ENCODE measurements at places on chromosomes 6 and 20.

- DNase-seq: no peak
These were observed 54.2 kb downstream of the KLHL31 start for GRCh38 chr6:53611342-53611741.

DNA sequence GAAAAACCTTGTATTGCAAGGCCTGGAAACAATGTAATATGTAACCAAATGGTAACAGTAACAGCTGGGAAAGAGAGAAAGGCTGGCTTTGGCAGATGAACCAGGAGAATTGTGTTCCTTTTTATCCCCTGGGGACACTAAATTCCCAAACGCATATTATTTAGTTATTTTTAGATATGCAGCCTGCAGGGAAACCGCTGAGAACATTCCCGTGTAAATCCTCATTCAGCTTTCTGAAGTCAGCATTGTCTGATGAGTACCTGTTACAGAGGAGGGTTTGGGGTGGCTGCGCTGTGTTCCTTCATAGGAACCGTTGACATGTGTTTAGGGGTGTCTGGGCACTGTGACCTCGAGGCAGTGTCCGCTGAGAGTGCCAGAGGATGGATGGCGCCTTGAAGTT lies 101.3 kb downstream of the SMOC2 start:
- DNase-seq: no peak

- no peak for DNase-seq
These were observed 4.6 kb downstream of the FOXQ1 start for GRCh38 chr6:1316489-1316971.

- DNase-seq: no peak
These were observed 2.5 kb downstream of the SCRT2 start for GRCh38 chr20:672963-673602.

DNA sequence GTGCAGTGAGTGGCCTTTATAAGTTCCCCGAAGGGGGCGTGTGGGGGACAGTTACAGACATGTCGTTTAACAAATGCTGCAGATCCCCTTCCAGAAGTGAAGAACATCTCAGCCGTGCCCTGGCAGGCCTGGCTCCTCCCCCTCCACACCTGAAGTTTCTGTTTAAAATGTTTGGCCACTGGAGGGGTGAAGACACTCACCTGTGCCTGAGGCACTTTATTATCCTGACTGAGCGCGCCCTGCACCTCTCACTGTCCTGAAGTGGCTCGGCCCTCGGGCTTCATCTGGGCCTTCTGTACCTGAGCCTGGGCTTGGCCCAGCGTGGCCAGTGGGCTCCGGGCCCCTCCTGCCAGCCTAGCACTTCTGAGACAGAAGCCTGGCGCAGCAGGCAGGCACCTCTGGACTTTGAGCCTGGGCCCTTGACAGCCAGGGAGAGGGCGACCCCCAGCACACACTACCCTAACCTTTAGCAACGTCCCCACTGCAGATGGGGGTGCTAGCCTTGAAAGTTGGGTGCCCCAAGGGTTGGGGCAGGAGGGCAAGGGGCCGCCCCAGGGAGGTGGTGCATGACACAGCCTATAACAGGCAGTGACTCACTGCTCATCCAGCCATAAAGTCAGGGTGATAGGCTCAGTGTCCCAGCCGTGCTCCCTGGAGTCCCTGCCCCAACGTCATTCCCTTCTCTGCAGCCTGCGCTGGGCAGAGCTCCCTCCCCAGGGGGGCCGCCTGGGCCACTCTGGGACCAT lies 13.6 kb upstream of the GATA5 start:
- DNase-seq: no peak

DNA sequence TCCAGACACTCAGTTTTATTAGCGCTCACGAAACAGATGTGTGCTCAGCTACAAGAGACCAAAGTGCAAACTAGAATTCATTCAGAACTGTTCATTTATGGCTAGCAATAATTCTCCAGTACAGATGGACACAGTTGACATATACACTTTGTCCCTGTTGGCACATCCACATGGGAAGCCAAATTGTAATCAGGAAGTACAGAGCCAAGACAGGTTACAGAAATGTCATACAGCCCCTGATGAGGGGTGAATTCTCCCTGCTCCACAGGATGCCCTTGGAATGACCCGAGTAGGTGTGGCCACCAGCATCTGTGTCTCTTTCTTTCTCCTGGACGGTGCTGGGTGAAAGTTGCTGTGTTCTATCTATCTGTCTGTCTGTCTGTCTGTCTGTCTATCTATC lies 7.6 kb downstream of the DHX35 start:
- DNase-seq: no peak

DNA sequence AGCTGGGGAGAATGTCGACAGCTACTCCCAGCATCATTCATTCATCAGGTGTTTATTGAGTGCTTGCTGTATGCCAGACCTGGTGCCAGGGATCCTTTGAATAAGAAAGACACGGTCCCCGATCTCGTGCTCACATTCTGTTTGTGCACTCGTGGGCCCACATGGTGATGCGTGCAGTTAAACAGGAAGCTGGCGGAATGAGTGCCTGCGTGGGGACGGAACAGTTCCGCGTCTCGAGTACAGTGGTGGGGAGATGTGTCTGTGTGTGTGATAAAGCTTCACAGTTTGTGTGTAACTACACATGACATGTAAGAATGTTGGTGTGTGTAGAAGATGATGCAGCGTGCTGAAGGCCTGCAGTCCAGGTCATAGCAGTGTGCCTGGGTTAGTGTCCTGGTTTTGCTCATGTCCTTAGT lies 6.5 kb downstream of the RBM38 start:
- DNase-seq: no peak

DNA sequence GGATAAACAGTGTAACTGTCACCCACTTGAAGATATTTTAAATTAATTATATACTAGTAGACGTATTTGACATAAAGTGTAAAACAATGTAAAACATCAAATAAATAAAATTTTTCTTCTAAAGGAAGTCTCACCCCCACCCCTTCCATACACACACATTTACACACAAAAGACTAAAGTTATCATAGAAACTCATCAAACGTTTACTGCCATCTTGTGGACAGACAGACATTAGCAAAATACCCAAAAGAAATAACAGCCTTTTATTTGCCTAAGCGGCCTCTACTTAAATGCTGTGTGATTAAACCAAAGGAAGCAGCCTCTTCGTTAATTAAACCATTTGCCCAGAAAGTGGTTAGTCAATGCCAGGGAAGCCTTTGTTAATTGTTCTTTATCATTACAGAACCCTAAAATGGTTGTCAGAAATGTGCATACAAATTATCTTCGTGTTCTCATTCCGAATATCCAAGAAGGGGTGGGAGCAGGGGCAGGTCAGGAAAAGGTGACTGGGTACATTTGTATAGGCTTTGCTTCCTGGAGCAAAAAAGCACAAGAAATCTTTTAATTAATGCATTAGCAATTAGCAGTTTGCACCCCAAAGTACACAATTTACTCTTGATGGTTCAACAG lies 176.2 kb upstream of the SASH1 start:
- DNase-seq: no peak

DNA sequence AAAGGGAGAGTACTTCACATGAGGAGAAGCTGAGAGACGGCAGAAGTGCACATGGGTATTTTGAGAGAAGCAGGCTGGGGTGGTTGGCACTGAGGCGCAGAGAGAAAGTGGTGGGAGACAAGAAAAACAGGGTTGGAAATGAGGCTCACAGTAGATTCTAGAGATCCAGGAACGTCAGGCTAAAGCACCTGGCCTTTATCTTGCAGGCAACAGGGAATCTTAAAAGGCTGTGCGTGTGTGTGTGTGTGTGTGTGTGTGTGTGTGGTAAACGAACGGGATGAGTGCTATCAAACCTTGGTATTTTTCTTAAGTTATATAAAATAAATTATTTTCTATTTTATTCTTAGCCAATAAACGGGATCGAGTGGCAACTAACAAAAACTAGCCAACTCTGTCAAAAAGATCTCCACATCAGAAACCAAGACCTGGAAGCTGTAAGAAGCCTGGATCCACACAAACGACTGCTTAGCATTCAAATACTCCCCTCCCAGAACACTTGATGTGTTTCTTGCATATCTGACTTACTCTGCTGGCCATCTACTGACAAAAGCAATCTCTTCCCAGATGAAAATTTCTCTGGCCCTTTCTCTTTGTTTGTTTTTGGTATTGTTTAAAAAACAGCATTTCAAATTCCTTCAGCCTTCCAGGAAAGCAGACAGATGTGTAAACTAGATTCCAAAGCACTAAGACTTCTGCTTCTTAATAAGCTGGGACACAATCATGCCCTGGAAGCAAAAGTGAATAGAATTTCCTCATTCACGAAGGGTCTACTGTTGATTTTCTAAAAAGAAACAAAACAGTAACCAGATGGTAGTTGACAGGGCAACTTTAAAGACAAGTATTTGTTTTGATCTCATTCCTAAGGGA lies 44.8 kb upstream of the FABP7 start:
- DNase-seq: no peak

DNA sequence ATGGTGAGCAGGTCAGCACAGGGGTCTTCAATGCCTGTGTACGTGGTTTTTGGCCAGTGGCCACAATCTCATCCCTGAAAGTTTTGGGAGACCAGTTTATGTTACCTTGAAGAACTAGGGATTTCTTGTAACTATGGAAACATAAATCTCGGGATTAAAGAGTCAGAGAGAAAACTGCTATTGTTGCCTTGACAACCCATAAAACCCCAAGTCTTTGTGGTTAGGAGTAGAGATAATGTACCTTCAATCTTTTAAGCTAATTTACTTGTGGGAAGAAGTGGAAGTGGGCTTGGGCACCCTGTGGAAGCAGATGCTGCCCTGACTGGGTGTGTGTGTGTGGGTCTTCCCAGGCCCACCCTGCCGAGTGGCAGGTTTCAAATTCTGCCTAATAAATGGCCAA lies 46.1 kb upstream of the ZNF831 start:
- DNase-seq: no peak

GRCh38 chr6:99611148-99611547 lies 4.5 kb downstream of the PRDM13 start:
- no peak for DNase-seq

GRCh38 chr20:51616060-51616459 lies 73.5 kb upstream of the NFATC2 start:
- no peak for DNase-seq

DNA sequence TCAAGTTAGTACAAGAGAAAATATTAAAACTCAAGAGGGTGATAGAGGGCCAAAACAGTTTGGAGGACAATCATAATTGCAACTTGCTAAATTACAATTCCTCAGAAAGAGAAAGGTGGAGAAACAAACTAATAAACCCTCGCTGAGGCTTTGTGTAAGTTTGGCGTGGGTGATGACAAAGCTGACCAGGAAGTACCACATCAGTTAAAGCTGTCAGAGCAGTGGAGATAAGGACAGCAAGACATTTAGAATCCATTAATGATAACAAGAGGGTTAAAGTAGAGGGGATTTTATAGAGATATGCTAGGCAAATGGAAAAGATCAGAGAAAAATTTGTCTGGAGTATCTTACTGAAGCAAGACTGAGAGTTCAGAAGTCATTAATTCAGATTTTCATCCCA lies 334.4 kb downstream of the TFAP2B start:
- no peak for DNase-seq

- DNase-seq: no peak
These were observed 57.7 kb downstream of the DHX35 start for GRCh38 chr20:39019805-39020325.

- DNase-seq: no peak
These were observed 369.1 kb downstream of the MAFB start for GRCh38 chr20:40319741-40320516.

DNA sequence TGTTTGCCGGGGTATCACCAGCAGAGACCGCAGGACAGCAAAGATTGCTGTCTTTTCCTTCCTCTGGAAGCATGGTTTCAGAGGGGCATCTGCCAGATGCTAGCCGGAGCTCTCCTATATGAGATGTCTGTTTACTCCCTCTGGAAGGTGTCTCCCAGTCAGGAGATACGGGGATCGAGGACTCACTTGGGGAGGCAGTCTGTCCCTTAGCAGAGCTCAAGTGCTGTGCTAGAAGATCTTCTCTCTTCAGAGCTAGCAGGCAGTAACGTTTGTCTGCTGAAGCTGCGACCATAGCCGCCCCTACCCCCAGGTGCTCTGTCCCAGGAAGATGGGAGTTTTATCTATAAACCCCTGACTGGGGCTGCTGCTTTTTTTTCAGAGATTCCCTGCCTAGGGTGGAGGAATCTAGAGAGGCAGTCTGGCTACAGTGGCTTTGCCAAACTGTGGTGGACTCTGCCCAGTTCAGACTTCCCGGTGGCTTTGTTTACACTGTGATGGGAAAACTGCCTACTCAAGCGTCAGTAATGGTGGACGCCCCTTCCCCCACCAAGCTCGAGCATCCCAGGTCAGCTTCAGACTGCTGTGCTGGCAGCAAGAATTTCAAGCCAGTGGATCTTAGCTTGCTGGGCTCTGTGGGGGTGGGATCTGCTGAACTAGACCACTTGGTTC lies 133.0 kb upstream of the FLRT3 start:
- DNase-seq: no peak

DNA sequence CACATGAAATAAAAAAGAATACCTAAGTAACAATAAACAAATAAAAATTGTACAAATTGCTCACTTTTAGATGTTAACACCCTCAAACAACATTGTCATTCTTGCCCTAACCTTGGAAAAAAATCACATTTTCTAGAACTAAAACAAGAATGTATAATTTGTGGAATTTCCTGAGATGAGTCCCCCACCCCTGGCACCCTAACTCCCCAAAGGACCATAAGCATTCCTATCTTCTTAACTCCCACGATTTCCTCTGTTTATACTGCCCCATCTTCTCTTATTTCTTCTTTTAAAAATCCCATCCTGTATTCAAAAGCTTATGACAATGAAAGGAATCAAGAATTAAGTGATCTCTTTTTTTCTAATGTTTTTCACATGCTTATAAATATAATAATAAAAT lies 70.9 kb downstream of the IBTK start:
- no peak for DNase-seq

GRCh38 chr20:62588458-62589149 lies 53.7 kb upstream of the SLCO4A1 start:
- DNase-seq: no peak

- DNase-seq: no peak
These were observed 76.3 kb downstream of the CDK19 start for GRCh38 chr6:110738899-110739365.

DNA sequence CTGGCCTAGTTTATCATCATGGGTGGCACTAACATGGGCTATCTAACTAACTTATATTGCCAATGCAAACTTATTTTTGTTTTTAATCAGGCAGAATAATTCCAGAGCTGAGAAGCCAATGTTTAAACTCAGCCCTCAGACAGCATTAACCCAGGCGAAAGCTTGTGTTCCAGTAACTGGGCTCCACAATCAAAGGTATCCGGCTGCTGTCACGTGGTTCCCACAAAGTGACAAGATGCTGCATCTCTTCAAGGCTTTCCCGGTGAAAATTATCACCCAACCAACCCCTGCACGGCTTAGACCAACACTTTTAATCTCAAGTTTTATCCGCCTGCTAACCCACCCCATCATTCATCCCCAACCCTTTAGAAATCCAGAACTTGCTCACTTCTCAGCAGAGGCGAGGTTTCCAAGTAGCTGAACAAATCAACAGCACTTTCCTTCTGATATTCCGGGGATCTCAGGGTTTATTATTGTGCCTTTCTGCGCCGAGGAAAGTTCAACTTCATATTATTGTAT lies 885 bp downstream of the MTCL3 start:
- no peak for DNase-seq

DNA sequence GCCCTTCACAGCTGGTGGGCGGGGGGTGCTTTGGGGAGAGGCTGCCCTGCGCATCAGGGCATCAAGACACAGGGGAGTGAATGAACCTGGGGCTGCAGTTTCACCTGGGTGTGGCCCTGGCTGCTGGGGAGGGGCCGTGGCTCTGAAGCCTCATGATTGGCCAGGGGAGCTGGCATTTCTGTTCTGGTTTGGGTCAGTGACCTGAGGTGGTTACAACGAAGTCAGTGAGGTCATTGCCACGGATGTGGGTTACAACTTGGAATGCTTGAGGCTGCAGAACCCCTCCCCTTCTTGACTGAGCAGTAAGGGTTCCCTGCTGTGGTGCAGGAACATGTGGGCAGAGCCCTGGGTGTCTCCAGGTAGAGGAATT lies 3.0 kb downstream of the TCEA2 start:
- peak; percentile 74 for DNase-seq
